ENCODE measurements at places on chromosomes 13 and 19.

- no peak for DNase-seq
These were observed 37.2 kb downstream of the ELF1 start for GRCh38 chr13:40981949-40982348.

DNA sequence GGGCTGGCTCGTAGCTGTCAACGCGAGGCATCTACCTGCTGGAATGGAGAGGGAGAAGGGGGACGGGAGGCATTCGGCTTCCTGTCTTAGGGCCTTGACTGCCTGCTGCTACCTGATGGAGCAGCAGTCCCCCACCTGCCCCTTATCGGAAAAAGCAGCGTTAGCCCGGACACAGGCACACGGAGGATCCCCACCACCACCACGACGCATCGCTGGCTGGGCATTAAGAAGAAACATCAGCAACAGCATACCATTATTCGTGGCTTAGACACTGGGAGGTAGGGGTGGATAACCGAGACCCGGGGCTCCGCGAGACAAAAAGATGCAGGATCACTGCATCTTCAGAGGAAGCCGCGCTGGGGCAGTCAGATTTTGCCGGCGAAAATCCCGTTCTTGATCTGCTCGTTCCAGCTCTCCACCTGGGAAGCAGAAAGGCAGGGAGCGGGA is 1.1 kb downstream of the COX6B2 start:
- no peak for DNase-seq

- no peak for DNase-seq
These were observed 919 bp downstream of the GTF3A start for GRCh38 chr13:27425158-27425917.

- peak; percentile 23 for DNase-seq
These were observed 51.3 kb upstream of the GAS6 start for GRCh38 chr13:113915012-113915763.

GRCh38 chr19:16898361-16899015 is 9.7 kb downstream of the F2RL3 start:
- DNase-seq, result no peak

GRCh38 chr19:34269081-34269480 is 14.7 kb downstream of the GARRE1 start:
- DNase-seq, result no peak

GRCh38 chr13:81406639-81407292 is 1065.8 kb upstream of the SPRY2 start:
- no peak for DNase-seq

All from NCI-H526 treated with DMSO at 0.1 percent for 48 hours (cell line).